Activated CD4-positive, alpha-beta memory T cell treated with anti-CD3 and anti-CD28 coated beads for 36 hours (primary cell): ENCODE measurements at places on chromosomes 6 and 20. TPM values are rescaled to one million over a fixed set of nuclear protein-coding genes. Genes with fewer than 3 reads are reported as not detected.

BMP6 gene
- 0.46 TPM for total RNA-seq

METTL24 gene
- total RNA-seq: not detected

DPM1 gene
- total RNA-seq: 69.1 TPM

SLC17A1 gene
- not detected for total RNA-seq

SNAP91 gene
- not detected for total RNA-seq

NSFL1C gene
- total RNA-seq: 83.1 TPM

DNA sequence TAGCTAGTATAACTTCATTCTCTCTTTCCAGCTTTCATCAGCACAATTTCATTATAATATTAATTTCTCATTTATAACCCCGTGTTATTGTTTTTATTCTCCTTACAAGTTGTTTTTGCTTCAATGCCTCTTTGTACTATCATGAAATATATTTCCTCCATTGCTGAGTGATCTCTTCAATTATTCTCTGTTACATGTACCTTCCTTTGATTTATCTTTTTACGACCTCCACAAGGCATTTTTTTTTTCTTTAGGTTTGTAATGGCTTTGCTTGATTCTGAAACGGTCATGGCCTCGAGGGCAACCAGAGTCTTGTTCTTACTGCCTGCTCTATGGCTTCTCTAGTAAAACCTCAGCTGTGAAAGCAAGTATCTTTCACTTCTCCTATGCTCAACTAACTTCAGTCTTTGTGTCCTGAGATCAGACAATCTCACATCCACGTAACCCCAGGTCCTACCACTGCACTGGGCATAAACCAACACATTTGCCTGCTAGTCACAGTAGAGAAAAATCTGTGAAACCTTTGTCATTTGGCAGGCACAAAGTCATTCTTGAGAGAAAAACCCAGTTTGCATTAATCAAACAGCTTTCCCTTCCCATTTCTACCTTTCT lies 119.9 kb downstream of the UST start:
- no peak for DNase-seq

DNA sequence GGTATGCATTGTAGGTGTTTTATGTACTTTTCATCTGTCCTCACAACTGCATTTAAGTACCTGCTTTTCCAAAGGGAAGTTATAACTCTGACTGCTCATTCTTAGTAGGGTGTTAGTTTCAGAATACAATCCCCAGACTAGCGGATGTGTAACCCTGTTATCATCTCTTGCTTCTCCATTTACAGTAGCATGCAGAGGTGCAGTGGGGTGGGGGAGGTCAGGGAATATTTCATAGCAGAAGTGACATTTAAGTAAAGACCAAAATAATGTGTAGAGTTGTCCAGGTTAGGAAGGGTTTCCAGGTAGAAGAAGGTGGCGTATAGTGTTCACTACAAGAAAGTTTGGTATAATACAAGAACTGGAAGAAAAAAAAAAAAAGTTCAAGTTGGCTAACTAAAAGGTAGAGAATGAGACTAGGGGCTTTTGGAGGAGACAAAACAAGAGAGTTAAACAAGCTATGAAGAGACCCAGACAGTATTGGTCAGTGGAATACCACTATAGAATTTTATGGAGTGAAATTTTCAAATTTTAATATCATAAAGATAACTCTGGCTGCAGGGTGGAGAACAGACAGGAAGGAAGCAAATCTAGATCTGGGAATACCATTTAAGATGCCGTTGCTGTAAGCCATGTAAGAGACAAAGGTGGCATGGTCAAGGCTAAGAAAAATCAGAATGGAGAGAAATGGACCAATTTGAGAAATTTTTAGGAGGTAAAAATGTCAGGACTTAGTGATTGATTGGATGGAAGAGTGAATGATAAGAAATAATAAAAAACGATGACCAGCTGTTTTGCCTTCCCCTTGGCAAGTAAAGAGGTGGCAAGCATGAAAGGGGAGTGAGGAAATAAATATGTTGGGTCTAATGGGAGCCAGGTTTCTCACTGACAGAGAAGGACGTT lies 2.2 kb upstream of the AHI1 start:
- no peak for DNase-seq

GRCh38 chr6:22364306-22364705 lies 67.5 kb upstream of the PRL start:
- DNase-seq: no peak

DNA sequence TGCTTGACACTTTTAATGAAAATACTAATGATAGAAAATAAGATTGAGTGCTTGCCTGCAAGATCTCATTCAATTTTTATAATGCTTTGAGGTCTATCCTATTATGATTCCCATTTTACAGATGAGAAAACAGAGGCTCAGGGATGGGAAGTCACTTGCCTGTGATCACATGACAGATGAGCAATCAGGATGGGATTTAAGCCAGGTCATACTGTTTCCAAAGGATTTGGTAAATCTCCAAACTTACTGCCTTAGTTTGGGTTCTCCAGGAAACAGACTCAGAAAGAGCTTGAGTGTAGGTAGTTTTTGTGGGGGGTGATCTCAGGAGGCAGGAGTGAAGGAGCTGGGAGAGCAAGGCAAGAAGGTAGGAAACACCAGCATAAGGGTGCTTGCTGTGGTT lies 456.3 kb downstream of the MAFB start:
- DNase-seq: no peak

DNA sequence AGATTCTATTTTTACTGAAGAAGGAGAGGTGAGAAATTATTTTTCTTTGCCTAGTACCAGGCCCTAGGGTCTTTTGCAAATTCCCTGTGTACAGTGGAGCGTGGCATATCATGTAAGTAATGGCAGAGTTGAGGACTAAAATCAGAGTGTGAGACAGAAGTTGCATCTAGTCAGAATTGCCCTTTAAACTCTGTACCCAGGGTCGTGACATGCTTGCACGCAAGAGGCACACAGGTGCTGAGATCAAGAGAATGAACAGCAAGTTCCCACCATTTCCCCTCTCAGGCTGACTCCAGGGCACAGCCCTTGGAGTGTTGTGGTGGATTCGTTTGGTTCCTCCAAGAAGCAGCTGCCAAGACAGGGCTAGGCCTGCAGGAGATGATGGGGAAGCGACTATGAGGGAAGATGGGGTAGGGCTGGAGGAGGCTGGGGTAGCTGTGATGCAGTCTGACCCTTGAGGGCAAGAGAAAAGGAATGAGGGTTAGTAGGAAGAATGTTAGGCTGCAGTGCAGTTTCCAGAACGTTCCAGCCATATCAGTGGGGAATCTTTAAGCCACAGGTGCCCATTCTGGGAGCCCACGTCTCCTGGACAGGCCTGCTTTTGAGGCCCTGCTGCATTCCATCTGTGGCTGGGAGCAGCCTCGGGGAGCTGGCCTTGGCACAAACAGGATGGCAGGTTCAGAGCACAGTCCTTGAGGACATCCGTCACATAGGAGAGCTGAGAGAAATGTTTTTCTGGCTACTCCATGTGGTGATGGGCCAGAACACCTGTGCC lies 6.9 kb downstream of the NELFCD start:
- DNase-seq: peak; percentile 4

DNA sequence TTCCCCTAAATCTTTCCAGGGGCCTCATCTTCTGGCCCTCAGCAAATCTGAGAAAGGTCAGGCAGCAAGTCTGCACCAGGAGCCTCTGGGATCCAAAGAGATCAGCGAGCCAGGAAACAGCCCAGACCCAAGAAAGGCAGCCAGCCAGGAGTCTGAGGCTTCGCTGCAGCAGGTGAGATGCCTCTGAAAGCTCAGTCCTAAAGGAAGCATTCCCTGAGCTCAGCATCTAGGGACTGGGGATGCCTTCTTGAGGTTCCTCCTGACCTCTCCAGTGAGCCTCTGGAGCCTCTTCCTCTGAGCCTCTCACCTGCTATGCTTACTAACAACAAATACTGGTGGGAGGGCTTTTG lies 118.8 kb upstream of the MAFB start:
- no peak for DNase-seq

- DNase-seq: no peak
Observed at GRCh38 chr6:71808865-71809264, 77.5 kb upstream of the RIMS1 start.

- no peak for DNase-seq
Observed at GRCh38 chr6:7787137-7787608, 61.3 kb downstream of the BMP6 start.

DNA sequence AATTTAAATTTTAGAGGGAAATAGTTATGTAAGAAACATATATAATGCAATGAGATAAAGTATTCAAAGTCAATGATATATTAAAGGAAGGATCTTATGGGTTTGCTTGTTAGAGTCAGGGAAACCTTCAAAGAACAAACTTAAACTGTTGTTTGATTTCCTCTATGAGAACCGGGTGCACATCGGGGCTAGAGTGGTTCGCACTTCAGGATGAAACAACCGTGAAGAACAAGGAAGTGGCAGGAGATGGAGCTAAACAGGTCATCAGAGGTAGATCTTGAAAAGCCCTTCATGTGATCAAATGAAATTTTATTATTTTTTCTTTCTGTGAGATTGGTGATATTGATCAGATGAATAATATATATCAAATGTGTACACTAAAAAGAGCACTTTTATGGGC lies 951.9 kb upstream of the FLRT3 start:
- no peak for DNase-seq

DNA sequence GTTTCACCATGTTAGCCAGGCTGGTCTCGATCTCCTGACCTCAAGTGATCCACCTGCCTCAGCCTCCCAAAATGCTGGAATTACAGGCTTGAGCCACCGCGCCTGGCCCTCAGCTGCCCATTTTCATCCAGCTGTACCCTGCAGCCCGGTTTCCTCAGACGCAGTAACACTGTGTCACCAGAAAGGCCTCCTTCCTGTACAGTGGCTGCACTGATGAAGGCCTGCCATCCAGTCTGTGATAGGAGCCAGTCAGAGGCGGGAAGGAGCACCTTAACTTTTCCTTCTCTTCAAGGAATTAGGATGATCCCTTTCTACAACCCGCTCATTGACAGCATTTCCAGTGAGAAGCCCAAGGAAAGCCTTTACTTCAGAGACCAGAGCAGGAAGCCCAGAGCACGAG lies 75.9 kb downstream of the GFOD1 start:
- DNase-seq: no peak

DNA sequence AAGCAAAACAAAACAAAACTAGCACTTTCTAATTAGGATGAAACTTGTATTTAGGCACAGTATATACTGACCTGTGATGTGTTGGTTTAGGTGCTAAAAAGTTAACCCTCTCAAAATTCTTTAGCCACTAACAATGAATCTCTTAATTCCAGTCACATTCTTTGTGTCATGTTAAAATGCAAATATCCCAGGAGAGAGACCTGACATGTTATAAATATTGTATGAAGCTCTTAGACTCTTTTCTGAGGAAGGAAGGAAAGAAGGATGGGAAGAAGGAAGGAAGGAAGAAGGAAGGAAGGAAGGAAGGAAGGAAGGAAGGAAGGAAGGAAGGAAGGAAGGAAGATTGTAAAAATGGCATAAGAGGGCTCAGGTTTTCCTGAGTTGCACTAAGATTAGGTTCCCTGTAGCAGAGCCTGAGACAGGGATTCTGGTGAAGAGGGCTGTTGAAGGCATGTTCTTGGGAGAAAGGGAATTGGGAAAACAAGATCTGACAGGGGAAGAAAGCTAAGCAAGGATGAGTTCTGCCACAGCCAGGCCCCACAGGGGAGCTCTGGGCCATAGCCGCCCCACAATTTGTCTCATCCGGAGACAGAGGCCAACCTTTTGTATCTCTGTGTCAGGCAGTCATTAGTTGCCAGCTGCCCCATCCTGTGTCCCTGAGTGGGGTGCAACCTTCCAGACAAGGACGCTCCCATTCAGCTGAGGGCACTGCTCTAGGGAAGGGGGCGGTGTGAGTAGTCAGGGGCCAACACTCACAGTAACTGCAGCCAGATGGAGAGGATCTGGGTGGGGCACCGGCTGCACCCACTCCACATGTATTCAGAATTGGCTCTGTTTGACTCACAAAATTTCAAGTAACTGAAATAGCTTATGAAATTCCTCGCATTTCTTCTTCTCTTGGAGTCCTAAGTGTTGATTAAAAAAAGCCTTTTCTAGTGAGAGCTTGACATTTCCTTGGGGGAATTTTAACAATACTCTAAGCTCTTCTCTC lies 189.3 kb upstream of the ARG1 start:
- DNase-seq: no peak

GRCh38 chr6:88251301-88251700 lies 85.2 kb upstream of the CNR1 start:
- no peak for DNase-seq

DNA sequence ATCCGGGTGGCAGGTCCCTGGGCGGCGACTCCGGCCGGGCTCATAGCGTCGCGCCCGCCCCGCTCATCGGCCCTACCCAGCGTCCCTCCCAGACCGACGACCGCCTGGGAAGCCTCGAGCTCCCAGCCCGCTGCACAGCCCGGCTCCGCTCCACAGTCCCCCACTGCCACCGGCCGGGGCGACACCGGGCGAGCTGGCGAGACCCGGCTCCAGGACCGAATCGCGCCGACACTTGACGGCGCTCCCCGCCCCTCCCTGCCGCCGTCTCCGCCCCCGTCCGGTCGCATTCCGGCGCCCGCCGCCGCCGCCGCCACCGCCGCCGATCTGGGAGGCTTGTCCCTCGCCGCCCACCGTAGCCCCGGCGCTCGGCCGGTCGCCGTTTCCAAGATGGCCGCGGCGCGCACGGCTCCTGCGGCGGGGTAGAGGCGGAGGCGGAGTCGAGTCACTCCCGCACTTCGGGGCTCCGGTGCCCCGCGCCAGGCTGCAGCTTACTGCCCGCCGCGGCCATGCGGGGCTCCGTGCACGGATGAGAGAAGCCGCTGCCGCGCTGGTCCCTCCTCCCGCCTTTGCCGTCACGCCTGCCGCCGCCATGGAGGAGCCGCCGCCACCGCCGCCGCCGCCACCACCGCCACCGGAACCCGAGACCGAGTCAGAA lies at the start of gene MAP3K4:
TSS of gene MAP3K4 (plus strand) at position 364 of the 655 bp plus-strand sequence. CDS start at position 527, 163 bp downstream.
- peak; percentile 85 for DNase-seq

DNA sequence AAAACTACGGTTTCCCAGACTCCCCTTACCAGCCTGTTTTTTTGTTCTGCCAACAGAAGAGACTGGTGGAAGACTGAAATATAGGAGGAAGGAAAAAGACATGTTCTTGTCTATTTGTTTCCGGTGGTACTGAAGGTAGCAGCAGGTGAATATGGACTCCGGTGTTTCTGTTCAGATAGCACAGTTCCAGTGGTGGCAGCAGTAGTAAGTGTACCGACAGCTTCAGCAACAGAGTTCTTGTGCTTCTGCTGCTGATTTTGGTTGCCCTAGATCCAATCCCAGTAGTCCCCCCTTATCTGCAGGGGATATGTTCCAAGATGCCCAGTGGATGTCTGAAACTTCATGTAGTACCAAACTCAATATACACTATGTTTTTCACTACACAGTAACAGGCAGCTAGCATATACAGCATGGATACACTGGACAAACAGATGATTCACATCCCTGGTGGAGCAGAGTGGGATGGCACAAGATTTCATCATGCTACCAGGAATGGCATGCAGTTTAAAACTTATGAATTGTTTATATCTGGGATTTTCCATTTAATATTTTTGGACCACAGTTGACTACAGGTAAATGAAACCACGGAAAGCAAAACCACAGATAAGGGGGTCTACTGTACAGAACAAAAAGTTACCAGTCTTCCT lies 301.8 kb downstream of the BTBD9 start:
- no peak for DNase-seq

- DNase-seq: no peak
Observed at GRCh38 chr6:126040826-126041225, 54.5 kb downstream of the TRMT11 start.

- no peak for DNase-seq
Observed at GRCh38 chr20:59647271-59647670, 42.9 kb downstream of the PHACTR3 start.

- DNase-seq: no peak
Observed at GRCh38 chr6:119277052-119277451, 72.5 kb downstream of the MAN1A1 start.
